ENCODE measurements at places on chromosomes 12 and 14.

- peak; percentile 8 for DNase-seq
Measured at GRCh38 chr12:78331753-78332152, 501.1 kb downstream of the NAV3 start.

- no peak for DNase-seq
Measured at GRCh38 chr14:105012171-105012985, 8.5 kb downstream of the CDCA4 start.

- no peak for DNase-seq
Measured at GRCh38 chr14:92770484-92770883, 22.1 kb upstream of the LGMN start.

DNA sequence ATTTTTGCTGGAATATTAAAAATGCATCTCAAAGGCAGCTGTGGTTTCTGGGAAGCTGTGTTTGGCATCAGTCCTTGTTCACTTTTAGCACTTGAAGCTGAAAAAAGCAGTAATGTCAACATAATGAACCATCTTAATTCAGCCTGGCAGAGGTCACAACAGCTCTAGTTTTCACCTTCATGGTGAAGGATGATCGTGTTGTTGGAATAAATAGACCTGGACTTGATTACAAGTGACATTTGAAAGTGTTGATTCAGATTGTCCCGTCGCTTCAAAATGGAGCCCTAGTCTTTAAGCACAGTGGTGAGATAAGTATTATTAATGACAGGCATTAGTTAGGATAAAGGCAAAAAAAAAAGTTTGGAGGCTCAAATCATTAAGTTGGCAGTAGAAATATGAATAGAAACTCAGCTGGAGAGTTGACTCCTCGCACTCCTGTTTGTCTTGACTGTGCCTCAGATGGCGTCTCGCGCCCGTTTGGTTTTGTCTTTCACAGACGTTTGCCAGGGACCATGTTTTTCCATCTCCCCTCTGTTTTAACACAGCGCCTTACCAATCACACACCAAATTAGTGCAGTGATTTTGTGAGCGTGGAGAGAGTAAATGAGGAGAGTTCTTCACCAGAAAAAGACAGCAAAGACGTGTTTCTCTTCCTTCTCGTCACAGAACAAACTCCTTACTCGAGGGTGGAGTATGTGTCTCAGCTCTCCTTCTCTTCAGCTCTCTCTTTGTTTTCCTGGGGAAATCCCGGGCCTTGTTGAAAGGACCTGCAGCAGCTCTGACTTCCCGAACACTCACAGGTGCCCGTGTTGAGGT, 53.4 kb upstream of the MMP17 start:
- DNase-seq, result no peak

GRCh38 chr12:22333186-22333712, 1.3 kb downstream of the ST8SIA1 start:
- DNase-seq, result peak; percentile 62

- DNase-seq, result peak; percentile 95
Measured at GRCh38 chr14:59278111-59278510, 89.6 kb downstream of the DAAM1 start.

DNA sequence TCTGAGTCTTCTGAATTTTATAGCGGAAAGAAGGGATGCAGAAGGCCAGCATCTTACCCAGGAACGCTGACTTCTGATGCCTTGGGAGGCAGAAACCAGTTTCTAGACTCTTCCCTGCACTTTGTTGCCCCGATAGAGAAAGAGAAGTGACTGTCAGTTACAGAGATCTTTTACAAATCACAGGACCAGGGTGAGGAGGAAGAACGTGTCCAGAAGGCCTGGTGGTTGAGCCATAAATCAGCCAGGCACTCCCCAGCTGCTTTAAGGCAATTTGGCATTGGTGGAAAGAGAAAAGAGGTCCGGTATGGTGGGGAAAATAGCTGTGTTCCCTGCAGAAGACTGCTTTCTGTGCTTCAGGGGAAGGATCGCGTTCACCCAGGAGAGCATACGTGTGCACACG, 88.7 kb upstream of the KCNA1 start:
- DNase-seq, result no peak

DNA sequence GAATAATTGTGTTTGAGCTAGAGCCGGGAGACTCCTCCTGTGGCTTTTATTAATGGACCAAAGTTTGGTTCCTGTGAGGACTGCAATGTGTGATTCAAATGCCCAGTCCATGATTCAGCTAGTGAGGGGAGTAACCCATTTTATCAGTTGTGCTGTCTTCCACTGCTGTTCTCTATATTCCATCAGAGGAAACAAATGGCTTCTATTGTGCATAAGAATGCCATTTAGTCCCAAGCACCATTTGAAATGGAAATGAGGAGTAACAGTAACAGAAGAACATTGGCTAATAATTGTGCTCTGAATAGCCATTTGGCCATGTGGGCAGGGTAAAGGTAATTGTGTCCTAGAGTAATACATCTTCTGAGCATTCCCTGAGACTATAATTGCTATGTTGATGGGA, 642.7 kb downstream of the DIO2 start:
- no peak for DNase-seq

GRCh38 chr14:101276309-101277091, 284.8 kb upstream of the DIO3 start:
- no peak for DNase-seq

DNA sequence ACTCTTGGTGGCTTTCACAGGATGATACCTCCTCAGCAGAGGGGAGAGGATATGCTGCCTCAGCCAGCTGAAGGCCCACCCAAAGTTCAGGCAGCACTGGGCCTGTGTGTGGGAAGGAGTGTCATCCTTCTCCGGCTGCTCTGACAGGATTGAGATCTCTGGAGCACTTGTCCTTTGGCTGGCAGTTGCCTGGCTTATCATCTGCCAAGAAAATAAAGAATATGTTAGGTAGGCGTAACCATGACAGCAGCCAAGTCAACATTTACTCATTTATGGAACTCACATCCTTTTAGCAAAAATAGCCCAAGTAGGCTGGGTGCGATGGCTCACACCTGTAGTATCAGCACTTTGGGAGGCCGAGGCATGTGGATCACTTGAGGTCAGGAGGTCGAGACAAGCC, 68.5 kb downstream of the PPFIBP1 start:
- DNase-seq, result peak; percentile 85

DNA sequence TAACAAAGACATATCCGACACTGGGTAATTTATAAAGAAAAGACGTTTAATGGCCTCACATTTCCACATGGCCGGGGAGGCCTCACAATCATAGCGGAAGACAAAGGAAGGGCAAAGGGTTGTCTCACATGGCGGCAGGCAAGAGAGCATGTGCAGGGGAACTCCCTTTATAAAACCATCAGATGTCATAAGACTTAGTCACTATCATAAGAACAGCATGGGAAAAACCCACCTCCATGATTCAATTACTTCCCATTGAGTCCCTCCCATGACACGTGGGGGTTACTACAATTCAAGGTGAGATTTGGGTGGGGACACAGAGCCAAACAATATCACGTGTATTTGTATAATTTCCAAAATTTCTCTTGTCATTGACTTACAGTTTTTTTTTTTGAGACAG, 5.5 kb upstream of the LMNTD1 start:
- DNase-seq, result peak; percentile 28

GRCh38 chr12:106248846-106249371, 1.1 kb upstream of the CKAP4 start:
- peak; percentile 90 for DNase-seq

DNA sequence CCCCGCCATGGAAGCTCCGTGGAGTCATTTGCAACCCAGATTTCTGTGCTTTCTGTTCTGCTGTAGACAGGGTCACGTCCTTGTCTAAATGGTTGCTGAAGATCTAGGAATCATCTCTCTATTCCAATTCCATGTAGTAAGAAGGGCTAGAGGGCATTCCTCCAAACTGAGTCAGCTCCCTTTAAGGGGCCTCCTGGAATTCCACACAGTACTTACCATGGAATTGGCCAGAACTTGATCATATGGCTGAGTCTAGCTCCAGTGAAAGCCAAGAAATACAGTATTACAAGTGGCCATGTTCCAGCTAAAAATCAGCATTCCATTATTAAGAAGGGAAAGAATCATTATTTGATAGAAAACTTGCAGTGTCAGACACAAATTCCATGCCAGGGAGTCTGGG, 171.9 kb downstream of the PRKCH start:
- peak; percentile 94 for DNase-seq

- DNase-seq, result no peak
Measured at GRCh38 chr12:66932126-66932525, 253.2 kb upstream of the GRIP1 start.

GRCh38 chr12:106341086-106341877, 16.3 kb upstream of the POLR3B start:
- DNase-seq, result peak; percentile 59

GRCh38 chr12:116727891-116728290, 10.0 kb downstream of the SPRING1 start:
- DNase-seq, result no peak

DNA sequence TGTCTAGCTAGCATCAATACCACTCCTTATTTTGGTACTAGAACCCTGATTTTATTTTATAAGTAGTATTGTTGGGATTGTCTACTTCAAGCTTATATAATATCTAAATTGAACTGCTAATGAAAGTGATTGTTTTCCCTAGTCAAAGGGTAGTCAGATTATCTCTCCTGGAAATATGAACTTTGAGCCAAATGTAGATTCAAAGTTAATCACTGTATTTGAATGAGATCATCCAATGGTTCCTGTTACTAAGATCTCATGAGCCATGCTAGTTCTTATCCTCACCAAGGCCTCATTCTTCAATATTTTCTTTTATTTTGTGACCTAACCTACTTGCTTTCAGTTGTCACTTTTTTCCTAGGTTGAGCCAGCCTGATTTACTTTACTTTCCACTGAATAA, 276.7 kb downstream of the RASSF9 start:
- peak; percentile 20 for DNase-seq

GRCh38 chr12:94942663-94943062, 60.8 kb downstream of the NDUFA12 start:
- no peak for DNase-seq

DNA sequence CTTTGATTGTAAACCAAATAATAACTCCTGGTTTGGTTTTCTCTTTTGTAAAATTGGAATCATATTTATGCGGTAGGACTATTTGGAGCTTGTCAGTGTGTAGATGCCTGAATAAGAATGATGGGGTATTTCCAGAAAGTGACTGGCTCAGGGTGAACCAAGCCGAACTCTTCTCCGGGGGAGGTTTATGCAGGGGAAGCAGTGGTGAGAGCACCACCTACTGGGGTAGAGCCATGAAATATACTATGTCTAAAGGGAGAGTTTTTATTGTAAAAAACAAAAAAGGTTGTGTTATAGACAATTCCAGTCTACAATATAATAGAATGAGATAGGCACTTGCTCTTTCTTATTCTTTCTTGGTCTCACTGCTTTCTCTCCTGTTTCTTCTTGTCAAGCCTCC, 222.9 kb upstream of the SLC16A7 start:
- DNase-seq, result peak; percentile 46

GRCh38 chr14:57073986-57074385, 194.7 kb downstream of the EXOC5 start:
- DNase-seq, result no peak

- DNase-seq, result peak; percentile 60
Measured at GRCh38 chr12:666766-667308, 3.6 kb upstream of the NINJ2 start.

DNA sequence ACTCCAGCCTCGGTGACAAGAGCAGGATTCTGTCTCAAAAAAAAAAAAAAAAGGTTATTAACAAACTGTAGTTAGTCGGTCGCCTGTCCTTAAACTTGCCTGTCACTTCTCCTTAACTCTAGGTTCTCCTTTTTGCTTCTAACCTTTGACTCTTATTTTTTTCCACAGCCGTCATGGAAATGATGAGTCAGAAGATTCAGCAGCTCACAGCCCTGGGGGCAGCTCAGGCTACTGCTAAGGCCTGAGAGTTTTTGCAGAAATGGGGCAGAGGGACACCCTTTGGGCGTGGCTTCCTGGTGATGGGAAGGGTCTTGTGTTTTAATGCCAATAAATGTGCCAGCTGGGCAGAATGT, 418 bp upstream of the MYG1 start:
- peak; percentile 92 for DNase-seq

GRCh38 chr12:127964717-127965116, 302.3 kb upstream of the TMEM132C start:
- peak; percentile 46 for DNase-seq

- no peak for DNase-seq
Measured at GRCh38 chr12:73769337-73769736, 768.3 kb upstream of the ATXN7L3B start.

GRCh38 chr14:35617500-35617899, 83.5 kb downstream of the INSM2 start:
- no peak for DNase-seq

- no peak for DNase-seq
Measured at GRCh38 chr12:44647917-44648690, 228.0 kb downstream of the NELL2 start.

DNA sequence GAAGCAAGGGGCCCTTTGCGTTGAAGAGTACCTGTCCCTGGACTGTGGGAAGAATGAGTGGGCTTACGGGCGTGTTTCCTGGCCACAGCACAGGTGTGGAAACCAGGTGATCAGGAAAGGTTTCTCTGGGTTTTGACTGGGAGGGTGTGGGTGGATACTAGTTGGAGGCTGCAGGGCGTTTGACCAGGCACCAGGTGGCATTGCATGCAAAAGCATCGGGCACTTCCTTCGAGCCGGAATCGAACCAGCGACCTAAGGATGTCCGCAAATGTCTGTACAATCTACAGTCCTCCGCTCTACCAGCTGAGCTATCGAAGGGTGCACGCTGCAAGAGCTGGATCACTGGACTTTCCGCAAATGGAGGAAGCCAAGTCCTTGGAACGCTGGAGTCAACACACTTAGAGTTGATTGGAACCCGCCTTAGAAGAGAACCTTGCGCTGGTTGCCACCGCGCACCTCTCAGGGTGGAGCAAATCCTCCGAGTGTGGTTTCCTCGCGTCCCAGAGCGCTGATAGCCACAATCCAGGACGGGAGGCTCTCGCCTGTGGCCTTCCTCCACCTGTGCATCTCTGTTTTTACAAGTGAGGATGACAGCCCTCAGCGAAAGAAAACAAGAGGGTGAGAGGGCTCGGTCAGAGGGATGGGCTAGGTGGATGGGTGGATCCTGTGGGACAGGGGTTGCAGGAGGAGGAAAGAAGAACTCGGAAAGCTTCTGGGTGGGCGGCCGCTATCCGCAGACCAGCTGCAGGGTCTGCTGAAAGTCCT, 21.2 kb upstream of the RNASE4 start:
- DNase-seq, result peak; percentile 72

GRCh38 chr12:68932128-68932960, 627 bp downstream of the CPM start:
- no peak for DNase-seq

GRCh38 chr14:94059998-94060397, 21.0 kb downstream of the DDX24 start:
- DNase-seq, result no peak

Measured in GM23248 (cell line).